AG09309 (cell line): ENCODE measurements at places on chromosomes 13 and 19.

DNA sequence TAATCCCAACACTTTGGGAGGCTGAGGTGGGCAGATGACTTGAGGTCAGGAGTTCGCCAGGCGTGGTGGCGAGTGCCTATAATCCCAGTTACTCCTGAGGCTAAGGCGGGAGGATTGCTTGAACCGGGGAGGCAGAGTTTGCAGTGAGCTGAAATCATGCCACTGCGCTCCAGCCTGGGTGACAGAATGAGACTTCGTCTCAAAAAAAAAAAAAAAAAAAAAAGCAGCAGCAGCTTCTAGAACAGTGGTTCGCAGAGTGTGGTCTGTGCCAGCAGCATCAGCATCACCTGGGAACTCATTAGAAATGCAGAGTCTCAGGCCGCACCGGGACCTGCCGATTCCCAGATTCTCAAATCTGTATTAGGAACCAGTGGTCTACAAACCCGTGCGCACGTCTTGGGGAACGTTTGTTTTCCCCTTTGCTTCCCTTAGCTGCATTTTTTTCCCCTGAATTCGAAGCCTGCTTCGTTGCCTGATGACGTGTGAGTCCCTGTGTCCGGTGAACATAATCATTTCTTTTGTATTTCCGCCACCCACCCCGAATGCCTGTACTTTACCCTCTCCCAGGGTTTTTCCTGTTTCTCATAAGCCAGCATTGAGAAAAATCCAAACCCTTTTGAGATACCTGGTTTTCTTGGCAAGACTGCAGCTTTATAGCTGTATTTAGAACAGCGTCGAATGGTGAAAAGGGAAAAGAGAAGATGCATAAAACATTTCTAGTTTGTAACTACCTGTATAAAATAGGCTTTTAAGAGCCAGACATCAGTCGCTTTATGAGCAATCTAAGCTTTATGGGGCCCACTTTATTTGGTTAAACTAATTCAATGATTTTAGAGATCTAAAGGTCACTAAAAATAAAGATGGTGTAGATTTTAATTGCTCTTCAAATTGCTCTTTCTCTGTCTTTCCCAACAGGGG, 49.8 kb downstream of the BICRA start:
- DNase-seq: no peak

GRCh38 chr13:78659732-78660494, 958 bp upstream of the OBI1 start:
- DNase-seq: no peak

DNA sequence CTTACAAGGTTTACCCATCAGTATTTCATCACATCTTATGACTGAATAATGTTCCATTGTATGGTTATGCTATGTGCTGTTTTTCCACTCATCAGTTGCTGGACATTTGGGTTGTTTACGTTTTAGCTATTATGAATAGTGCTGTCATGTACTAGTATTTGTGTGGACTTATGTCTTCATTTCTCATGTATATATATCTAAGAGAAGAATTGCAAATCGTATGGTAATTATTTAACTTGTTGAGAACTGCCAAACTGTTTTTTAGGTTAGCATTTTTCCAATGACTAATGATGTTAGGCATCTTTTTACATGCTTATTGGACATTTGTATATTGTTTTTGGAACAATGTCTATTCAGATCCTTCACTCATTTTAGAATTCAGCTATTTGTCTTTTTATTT, 368.3 kb downstream of the LMO7 start:
- DNase-seq: no peak

DNA sequence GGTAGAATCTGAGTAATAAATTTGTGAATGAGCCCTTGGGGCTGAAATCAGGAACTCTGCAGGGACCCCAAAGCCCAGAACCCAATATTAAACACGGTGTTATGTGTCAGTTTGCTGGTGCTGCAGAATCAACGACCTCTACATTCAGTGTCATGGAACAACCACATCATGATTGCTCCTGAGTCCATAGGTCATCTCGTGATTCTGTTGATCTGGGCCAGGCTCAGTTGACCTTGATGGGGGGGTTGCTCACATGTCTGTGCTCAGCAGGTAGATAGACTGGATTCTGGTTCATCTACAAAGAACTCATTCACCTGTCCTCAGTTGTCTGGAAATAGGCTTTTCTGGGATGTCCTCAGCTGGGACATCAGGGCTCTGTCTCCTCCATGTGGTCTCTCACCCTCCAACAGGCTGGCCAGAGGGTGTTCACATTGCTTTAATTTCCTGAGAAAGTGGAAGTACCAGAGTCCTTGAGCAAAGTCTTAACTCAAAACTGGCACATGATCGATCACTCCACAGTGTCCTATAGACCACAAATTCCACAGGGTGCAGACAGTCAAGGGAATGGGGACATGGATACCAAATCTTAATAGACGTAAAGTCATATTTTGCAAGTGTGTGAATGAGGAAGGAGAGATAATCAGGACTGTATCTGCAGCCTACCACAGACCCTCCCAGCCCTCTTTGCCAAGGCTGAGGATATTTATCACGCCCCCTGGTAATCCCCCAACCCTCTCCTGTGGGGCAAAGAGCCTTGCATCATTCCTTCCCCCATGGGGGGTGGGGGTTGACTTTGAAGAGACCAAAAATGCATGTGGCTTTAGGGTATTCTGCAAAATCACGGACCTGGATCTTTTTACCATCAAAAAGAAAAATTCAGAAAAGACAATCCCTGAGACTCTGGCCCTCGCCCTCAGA, 39.3 kb upstream of the IGFL1 start:
- no peak for DNase-seq

DNA sequence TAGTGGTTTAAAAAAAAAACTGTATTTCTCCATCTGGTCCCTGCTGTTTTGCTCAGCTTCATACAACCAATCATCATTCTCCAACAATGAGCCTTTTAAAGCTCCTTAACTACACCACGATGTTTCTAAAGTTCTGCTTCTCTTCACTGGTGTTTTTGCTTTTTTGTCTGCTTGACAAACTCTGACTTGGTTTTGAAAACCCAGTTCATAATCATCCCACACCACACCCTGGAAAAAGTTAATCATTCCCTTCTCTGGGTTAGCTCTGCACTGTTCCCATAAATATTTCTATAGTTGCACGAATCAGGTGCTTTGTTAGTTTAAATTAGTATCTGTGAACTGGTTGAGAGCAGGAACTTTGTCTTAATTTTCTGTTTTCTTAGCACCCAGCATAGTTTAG, 217.1 kb downstream of the ENOX1 start:
- DNase-seq: no peak

GRCh38 chr13:25675060-25675459, 303.3 kb downstream of the ATP8A2 start:
- DNase-seq: no peak

DNA sequence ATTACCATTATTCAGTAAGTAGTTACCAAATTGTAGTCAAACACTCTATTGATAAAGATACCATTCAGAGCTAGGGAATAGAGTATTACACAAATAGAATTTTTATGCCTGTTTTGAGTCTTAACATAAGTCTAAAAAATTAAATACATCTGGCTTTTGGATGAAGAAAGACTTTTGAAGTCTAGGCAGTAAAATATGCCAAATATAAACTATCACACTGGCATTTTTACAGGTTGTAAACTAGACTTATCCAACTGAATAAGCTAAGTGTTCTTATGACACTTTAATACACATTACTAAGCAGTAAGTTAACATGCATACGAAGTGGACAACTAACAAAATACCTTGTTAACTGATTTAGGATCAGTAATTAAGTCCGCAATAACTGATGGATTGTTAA, 108.9 kb downstream of the MAB21L1 start:
- DNase-seq: no peak
